ENCODE measurements at places on chromosomes 3 and 15.

- DNase-seq, result no peak
Measured at GRCh38 chr3:140505213-140505612, 172.7 kb upstream of the TRIM42 start.

DNA sequence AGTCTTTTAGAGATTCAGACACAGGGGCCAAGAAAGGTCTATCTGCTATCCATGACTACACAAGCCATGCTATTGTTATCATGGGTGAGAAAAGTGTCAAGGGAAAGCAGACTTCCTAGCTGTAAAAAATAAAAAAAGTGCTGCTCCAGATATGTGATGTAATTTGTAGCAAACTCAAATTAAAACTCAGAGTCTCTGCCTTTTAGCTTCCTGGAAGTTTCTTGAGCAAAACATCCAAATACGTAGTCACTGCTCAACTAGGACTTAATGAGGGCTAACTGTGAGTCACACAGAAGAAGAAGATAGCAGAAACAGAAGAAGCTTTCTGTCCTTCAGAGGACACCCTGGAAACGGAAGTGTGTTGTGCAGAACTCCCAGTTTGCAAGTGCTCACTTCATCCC lies 393.4 kb upstream of the NR2F2 start:
- DNase-seq, result no peak

GRCh38 chr3:48399387-48400172 lies 27.6 kb downstream of the FBXW12 start:
- DNase-seq, result peak; percentile 5

DNA sequence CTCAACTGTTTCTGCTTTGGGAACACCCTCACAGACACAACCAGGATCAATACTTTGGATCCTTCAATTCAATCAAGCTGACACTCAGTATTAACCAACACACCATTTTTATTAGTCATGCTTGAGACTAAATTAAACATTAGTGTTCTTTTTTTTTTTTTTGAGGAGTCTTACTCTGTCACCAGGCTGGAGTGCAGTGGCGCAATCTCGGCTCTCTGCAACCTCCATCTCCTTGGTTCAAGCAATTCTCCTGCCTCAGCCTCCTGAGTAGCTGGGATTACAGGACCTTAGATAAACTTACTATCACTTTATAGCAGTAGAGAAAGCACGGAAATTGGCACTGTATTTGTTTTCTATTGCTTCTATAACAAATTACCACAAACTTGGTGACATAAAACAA lies 2.0 kb upstream of the RAB11A start:
- no peak for DNase-seq

GRCh38 chr3:33377931-33378330 lies 62.3 kb downstream of the UBP1 start:
- no peak for DNase-seq

- DNase-seq, result no peak
Measured at GRCh38 chr15:41692049-41692448, 31.8 kb downstream of the MGA start.

DNA sequence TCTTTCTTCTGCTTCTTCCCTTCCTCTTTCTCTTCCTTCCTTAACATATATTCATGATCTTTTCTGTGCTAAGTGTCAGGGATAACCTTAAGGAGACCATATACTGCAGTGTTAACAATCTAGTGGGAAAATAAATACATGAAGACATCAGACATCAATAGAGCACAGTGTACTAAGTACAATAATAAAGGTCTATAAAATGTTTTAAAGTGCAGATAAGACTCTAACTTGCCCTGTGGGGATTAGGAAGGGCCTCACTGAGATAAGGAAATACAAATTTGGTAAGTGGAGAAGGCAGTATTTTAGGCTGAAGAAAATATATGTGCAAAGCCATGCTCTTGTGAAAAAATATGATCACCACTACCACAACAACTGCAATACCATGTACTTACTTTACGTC lies 49.2 kb upstream of the NANOGP8 start:
- no peak for DNase-seq

DNA sequence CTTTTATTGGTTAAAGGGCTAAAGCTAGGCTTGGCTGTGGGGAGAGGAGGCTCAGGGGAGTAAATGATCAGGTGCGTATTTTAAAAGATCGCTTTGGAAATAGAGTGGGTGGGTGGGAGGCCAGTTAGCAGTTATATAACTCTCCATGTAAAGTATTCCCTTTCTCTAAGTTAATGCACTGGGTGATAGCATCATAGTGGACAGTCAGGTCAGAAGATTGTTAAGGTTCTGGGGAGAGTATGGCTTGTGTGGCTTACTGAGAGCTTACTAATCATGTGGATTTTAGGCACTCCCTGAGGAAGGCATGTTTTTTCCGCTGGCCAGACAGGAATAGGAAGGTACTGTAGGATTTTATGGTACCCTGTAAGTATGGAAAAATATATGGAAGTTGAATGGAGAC lies 6.3 kb upstream of the EIF3J start:
- DNase-seq, result peak; percentile 7

DNA sequence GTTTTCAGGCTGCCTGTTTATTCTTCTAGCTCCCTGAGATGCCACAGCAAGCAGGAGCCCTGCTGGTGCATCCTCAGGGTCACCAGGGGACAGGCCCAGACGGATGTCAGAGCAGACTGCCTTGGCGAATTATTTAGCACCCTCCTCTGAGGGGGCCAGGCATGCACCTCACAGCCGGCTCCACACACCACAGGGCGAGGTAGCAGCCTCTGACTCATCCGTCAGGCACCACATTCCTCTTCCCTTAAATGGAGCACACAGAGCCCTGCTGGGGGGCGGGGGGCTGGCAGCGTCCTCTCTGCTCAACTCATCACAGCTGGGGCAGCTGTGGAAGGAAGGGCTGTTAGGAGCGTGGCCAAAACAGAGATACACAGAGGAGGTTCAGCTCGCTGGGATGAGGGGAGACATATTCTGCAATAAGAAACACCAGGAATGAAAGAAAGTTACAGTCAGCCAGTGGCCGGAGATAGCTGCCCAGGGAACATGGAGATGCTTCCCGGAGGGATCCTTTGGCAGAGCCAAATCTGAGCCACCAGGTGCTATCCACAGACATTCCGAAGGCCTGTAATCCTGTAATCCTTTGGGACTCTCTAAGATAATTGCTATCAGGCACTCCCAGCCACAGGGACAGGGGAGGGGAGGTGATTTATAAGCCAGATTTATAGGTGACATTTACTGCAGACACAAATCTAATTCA lies 13.9 kb upstream of the PRICKLE2 start:
- DNase-seq, result no peak

GRCh38 chr3:147960786-147961185 lies 551.6 kb downstream of the ZIC1 start:
- DNase-seq, result no peak

- DNase-seq, result no peak
Measured at GRCh38 chr3:138340511-138340910, 7.9 kb upstream of the MRAS start.

GRCh38 chr3:112497897-112498548 lies 1.2 kb downstream of the BTLA start:
- no peak for DNase-seq

- DNase-seq, result no peak
Measured at GRCh38 chr3:129353589-129353941, 74.9 kb downstream of the EFCAB12 start.

- DNase-seq, result no peak
Measured at GRCh38 chr3:56971816-56972215, 88.6 kb upstream of the SPATA12 start.

GRCh38 chr3:159216311-159216710 lies 414.5 kb downstream of the MFSD1 start:
- DNase-seq, result no peak

DNA sequence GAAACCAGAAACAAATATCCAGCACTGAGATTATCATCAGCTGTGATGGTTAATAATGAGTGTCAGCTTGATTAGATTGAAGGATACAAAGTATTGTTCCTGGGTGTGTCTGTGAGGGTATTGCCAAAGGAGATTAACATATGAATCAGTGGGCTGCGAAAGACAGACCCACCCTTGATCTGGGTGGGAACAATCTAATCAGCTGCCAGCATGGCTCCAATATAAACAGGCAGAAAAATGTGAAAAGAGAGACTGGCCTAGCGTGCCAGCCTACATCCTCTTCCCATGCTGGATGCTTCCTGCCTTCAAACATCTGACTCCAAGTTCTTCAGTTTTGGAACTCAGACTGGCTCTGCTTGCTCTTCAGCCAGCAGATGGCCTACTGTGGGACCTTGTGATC lies 869.5 kb downstream of the SI start:
- DNase-seq, result no peak

DNA sequence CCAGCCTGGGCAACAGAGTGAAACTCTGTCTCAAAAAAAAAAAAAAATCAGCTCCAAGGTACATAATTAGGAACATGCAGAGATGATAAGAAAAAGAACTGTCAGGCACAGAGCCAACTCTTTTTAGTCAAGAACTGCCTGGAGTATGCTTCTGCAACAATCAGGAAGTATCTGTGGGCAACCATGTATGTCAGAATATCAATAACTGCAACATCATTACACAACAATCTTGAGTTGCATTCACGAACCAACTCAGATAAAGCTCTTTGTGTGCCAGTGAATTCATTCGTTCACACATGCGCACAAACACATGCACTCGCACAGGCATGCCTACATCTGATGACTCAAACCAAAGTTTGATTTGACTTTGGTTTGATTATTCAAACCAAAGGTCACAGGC lies 32.1 kb downstream of the EFHB start:
- DNase-seq, result no peak

DNA sequence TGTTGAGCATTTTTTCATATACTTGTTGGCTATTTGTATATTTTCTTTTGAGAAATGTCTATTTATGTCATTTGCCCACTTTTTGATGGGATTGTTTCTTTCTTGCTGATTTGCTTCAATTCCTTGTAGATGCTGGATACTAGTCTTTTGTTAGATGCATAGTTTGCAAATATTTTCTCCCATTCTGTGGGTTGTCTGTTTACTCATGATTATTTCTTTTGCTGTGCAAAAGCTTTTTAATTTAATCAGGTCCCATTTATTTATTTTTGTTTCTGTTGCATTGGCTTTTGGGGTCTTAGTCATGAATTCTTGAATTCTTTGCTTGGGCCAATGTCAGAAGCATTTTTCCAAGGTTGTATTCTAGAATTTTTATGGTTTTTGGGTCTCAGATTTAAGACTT lies 251.7 kb downstream of the WNT5A start:
- no peak for DNase-seq

- no peak for DNase-seq
Measured at GRCh38 chr3:52240059-52240885, 1.3 kb upstream of the TWF2 start.

GRCh38 chr3:72128921-72129320 lies 344.0 kb upstream of the PROK2 start:
- no peak for DNase-seq

- no peak for DNase-seq
Measured at GRCh38 chr3:169686874-169687273, 23.4 kb upstream of the MECOM start.

- DNase-seq, result peak; percentile 53
Measured at GRCh38 chr3:42061713-42062380, 29.3 kb upstream of the TRAK1 start.

DNA sequence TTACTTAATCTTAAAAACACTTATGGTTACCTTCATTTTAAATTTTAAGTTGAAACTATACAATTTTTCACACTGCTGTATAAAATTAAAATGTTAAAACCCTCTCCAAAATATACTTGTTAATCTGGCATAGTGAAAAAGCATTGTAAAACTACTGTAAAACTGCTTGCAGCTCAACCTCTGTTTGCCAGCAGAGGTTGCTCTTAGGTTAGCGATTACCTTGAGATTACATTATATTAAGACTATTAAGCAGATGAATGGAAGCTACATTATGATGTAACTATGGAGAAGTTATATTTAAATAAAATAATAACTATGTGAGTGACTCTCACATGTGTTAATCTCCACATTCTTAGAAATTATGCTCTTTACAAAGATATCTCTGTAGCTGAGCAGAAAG lies 143.6 kb upstream of the SLITRK3 start:
- peak; percentile 68 for DNase-seq

DNA sequence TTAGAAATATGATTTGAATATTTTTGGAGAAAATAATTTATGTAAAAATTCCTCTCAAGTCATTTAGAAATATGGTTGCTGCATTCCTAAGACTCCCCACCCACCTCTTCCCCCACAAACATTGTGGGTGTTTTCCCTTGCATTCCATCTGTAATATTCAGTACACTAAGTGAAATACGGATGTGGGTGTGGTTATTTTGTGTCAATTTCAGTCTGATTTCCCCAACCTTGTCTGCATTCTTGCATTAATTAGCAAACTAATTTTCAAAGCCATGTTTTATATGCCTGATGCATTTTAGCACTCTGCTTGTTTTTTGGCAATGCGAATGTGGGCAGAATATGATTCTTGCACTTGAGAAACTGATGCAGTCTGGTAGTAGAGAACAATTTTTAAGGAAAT lies 408.3 kb upstream of the RGMA start:
- no peak for DNase-seq

- DNase-seq, result no peak
Measured at GRCh38 chr3:103218793-103219192, 784.0 kb downstream of the ZPLD1 start.

DNA sequence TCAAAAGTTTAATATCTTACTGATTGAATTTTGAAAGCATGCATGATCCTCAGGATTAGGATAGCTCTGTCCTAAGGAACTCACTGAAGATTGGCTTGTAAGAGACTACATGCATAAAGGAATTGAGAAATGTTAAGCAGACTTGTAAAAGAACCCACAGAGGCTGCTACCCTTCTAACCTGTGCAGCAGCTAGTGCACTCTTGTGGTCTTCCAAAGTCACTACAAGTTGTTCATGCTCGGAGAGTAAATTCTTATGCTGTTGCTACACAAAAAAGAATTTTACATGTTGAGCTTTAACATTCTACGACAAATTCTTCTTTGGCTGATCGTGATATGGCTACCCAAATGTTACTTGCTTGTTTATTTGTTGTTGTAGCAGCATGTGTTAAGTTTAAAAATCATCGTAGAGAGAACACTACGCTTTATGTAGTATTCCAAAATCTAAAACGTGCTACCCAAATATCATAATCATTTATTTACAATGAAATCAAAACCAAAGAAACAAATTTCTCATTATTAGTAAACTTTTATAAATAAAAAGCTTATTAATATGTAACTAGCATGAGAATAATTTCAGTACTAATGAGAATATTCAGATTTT lies 55.0 kb downstream of the GOLIM4 start:
- peak; percentile 82 for DNase-seq

DNA sequence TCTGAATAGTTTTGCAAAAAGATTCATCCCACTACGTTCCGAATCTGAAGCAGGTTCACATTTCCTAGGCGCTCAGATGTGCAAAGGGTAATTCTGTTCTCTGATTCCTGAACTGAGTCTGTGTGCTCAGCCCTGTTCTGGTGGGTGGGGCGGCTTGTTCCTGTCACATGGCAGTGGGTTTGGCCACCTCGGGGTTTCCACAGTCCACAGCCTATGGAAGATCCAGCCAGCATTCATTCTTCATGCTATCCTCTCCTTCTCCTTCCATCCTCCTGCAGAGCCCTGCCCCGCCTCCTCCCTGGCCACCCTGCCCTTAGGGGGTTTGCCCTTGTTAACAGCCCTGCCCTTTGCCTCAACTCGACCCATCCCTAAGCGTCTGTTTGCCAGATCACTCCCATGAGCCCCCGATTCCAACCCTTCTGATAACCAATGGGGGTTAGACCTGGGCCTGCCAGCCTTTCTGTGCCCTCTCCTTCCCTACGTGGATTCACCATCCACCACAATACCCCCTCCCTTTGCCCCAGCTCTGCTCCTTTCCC lies 31.0 kb downstream of the PRR20G start:
- DNase-seq, result no peak

GRCh38 chr15:49085696-49086459 lies 39.6 kb upstream of the SECISBP2L start:
- DNase-seq, result no peak

Measured in NCI-H1105 treated with DMSO at 0.1 percent for 48 hours (cell line).